ENCODE measurements at places on chromosomes 4 and X. TPM values are rescaled to one million over a fixed set of nuclear protein-coding genes. Genes with fewer than 3 reads are reported as not detected.
A peak's percentile ranks its signal among the peaks of the same experiment; 100 is the strongest.

- DNase-seq = peak; percentile 80
Measured at GRCh38 chr4:5385741-5386311, 322.5 kb downstream of the EVC2 start.

Gene PF4V1
- total RNA-seq = not detected

GRCh38 chr4:113756005-113756410 is 5.5 kb downstream of the CAMK2D start:
- no peak for DNase-seq

Gene HELT
- total RNA-seq = not detected

DNA sequence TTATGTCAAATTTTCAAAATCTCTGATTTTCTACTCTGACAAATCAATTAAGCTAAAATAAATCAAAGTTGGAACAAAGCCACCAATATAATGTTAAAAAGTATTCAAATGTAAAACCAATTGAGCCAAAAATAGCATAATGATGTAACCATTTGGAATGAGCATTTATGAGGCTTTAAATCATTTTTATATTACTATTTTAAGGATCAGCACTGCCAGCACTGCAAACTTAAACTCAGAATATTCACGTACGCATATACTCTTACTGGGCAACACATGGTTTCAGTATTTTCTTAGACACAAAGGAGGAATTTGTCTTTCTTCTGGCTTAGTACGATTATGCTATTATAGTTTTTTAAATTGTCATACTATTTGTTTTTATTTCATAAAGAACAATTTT is 52.2 kb downstream of the AFAP1 start:
- no peak for DNase-seq

DNA sequence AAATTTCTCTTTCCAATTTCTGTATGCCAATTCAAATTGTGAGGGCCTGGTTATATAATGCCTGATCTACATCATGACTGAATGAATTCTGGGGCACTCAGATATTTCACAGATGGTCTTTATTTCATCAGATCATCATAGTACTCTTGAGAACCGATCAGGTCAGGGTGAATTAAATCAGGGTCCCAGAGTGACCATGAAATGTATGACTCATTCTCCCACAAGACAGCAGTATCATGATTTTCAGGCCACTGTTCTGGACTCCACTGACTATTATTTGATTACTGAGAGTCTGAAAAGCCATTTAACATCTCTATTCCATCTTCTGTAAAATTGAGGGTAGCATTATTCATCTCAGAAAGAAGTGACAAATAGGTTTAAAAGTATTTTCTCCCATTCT is 471.5 kb downstream of the ADGRL3 start:
- no peak for DNase-seq

Gene GYPB
- total RNA-seq = not detected

Gene IL9R
- total RNA-seq = not detected

DNA sequence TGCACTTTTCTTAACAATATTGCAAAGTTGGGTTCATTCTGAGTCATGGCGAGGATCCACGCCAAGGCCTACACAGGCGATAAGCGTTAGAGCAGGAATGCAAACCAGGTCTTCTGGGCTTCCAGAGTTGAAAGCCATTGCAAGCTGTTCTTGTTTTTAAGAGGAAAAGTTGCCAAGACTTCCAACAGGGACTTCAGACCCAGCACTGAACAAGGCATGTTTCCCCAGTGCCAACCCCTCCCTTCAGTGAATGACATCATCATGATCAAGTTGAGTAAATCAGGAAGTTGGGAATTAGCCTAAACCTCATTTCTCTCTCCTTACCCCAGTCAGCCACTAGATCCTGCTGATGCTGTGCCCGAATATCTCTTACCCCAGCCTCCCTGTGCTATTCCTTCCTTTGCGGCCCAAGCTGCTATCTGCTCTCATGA is 355.1 kb downstream of the HS3ST1 start:
- DNase-seq = peak; percentile 11

Gene SLC10A4
- total RNA-seq = not detected

DNA sequence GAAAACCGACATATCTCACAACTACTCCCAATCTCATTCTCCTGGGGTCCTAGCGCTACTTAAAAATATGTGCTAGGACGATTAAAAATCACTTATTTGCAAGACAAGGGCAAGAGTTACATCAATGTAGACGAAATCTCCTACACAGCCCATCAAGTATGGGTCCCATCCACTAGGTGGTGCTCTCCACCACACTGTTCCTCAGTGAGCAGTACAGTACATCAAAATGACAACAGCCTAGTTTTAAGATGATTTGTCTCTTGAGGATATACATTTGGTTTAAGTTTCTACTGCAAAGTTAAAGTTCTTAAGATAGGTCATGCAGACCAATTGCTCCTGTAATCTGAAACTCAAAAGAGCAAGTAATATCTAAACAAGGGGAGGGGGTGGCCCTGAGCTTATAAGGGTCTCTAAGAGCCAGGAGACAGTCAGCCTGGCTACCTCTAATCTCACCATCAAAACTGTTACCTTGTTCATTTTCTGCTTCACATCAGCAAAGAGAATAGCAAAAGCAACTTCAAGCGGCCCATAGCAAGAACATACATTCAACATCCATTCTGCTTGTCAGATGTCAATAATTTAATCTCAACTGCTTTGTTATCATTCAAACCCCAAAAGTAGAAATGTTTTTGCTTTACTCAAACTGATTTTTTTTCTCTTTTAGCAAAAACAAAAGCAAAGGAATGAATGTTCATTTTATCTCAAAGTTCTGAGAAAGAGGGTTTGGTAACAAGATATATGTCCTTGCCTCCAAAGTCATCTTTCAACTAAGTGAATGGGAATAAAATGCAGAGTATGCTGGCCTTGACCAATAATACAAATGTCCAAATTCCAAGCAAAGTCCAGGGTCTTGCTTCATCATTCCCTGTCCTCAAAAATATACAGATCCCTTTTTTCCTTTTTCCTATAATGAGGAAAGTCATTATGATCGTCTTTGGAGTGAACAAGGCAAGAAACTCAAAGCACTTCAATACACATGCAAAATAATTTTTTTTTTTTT is 53.1 kb downstream of the STX18 start:
- DNase-seq = peak; percentile 77

GRCh38 chr4:17968721-17969120 is 52.8 kb downstream of the LCORL start:
- DNase-seq = no peak

Gene HS3ST1
- not detected for total RNA-seq

Gene CNGA1
- 18.3 TPM for total RNA-seq

DNA sequence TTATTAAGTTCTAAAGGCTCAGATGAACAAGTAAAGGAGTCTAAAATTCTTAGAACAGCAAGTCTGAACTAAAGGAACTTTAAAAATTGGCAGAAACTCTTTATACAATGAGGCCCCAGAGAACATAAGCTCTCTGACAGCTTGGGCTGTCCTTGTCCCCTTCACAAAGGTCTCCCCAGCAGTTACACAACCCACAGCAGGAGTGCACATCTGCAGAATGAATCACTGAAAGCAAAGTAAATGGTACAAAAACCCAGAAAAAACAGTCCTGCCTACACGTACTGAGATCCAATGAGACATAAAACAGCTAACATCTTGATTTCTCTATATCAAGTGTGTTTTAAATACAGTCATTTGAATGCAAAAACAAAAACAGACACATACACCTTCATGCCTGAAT is 18.7 kb downstream of the RBBP7 start:
- DNase-seq = no peak

DNA sequence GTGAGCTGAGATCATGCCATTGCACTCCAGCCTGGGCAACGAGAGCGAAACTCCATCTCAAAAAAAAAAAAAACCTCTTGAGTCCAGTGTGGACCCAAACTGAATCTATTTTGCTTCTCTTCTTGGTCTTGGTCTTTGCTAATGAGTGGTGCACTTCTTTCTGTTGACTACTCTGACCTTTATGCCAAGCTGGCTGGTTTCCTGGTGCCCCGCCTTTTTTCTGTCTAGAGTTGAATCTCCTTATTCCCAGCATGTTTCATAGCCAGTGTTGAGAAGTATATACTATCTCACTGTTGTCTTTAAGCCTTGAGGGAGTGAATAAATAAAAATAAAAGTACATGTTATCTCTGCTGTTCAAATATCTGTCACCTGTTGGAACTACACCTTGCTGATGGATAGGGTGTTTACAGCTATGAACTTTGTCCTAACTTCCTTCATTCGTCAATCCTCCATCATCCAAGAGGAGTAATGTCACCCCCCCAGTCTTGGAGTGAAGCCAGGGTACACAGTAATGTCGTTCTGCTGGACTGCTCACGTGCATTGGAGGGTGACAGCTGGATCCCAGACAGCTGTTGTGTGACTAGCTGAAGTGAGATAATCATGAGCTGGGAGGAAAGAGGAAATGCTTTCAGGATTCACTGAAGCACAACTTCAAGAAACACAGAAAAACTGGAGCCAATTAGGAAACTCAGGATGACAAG is 99.3 kb upstream of the PRKG2 start:
- peak; percentile 97 for DNase-seq

DNA sequence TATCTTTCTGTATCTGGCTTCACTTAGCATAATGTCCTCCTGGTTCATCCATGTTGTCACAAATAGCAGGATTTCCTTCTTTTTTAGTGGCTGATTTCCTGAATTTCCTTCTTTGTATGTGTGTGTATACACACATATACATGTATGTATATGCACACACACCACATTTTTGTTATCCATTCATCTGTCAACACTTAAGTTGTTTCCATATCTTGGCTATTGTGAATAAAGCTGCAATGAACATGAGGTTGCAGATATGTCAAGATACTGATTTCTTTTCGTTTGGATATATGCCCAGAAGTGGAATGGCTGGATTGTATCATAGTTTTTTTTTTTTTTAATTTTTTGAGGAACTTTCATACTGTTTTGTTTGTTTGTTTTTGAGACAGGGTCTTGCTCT is 76.2 kb downstream of the WNK3 start:
- DNase-seq = no peak

Gene GNRHR
- not detected for total RNA-seq

DNA sequence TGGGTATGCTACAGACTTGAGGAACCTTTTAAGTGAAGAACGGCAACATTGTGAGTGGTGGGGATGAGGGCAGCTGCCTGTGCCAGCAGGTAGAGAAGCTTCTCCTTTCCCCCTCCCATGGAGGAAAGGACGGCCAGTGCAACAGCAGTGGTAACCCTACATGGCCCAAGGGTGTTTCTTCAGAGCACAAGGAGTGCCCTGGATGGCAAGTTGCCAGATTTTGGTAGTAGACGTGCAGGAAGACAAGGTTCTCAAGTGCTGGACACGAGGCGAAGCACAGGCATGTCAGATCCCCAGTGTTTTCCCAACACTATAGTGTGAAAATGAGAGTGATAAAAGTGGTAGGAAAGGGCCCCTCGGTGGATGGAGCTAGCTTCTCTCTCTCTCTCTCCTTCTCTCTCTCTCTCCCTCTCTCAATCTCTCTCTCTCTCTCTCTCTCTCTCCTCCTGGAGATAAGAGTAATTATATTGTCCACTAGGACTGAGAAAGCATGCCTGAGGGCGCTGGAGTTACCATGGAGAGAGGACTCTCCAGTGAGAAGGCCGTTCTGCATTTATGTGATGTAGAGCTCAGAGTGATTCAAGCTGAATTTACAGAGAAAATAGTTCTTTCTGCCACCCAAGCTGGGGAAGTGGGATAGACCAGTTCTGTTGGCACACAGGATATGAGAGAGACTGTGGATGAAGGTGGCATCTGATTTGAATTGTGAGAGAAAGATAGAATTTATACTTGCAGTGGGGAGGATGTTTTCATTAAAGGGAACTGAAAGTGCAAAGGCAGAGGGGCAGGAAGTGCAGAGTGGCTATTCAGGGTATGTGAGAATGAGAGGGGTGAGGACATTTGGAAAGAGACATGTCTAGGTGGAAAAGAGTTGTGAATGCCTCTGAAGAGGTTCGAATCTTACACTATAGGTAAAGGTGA is 25.7 kb upstream of the TRPC3 start:
- DNase-seq = no peak

GRCh38 chr4:143406523-143406922 is 69.8 kb downstream of the GAB1 start:
- peak; percentile 45 for DNase-seq

Gene STBD1
- total RNA-seq = 5.4 TPM

DNA sequence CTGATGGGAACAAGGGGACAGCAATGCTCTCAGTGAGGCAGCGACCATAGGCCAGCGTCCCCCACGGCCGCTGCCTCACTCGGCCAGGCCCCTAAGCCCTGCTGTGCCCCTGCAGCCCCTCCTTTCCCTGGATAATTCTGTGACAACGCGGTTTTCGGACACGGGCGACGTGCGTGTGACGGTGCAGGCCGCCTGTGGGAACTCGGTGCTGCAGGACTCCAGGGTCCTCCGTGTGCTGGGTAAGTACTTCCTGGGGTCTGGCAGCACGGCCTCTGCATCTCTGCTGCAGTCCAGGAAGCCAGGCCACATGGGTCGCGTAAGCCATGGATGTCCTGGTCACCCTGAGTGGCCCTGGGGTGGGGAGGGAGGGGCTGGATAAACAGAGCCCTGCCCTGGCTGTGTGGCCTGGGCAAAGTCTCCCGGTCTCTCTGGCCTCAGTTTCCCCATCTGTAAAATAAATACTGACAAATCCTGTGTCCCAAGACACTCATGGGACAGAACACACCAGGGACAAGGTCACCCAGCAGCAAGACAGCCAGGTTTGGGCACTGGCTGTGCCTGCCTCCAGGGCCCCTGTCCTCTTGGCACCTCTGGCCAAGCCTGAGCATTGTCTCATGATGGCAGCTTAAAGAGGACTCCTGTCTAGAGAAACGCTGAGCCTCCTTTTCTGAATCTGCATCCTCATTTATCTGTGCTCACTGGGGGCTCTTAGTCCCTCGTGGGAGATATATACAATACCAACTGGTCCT is 212.8 kb downstream of the AFAP1 start:
- DNase-seq = no peak

DNA sequence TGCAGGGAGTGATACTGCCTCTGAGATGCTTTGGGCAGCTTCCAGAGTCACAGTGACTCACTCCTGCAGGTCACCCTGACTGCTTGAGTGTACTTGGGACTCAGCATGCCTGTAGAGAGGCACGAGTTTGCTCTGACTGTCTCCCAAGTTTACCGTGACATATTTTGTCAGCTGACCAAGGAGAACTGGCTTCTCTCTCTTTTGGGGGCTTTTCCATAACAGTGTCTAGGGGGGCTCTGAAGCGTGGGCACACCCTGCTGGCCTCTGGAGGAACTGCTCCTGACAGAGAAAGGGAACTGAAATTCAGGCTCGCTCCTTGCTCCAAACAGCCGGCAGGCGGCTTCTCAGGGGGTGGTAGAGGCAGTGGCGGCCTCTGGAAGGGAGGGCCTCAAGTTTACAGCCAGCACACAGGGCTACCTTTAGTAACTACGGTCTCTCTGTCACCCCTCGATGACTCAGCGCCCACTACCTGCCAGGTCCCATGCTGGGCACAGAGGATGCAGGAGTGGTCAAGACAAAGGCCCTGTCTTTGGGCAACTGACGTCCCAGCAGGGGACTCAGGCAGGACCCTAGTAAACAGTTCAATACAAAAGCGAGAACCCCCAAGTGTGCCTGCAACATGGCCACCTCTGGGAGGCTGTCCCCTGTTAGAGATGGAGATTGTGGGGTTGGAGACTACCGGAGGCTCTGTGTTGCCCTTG is 17.8 kb downstream of the ZNF185 start:
- DNase-seq = no peak

DNA sequence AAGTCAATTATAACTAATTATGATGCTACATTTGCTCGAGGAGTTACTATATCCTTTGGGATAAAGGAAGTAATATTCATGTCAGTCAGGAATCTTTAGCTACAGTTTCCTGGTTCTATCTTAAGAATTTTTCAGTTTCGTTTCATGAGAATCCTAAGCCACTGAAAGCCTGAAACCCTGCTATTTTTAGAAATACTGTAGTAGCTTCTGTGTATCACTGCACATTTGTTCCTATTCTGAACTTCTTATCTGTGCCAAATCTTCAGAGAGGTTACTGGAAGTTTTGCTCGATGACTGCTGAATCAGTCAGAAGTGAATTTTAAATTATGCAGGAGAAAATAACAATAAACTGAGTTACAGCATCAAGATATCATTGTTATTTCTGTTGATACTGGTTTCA is 249.2 kb downstream of the TENM3 start:
- DNase-seq = no peak

All from transverse colon (tissue), 4 donors.